Esophagus muscularis mucosa (tissue), 4 donors: ENCODE measurements at places on chromosomes 11 and 22. TPM values are rescaled to one million over a fixed set of nuclear protein-coding genes. Genes with fewer than 3 reads are reported as not detected.

DNA sequence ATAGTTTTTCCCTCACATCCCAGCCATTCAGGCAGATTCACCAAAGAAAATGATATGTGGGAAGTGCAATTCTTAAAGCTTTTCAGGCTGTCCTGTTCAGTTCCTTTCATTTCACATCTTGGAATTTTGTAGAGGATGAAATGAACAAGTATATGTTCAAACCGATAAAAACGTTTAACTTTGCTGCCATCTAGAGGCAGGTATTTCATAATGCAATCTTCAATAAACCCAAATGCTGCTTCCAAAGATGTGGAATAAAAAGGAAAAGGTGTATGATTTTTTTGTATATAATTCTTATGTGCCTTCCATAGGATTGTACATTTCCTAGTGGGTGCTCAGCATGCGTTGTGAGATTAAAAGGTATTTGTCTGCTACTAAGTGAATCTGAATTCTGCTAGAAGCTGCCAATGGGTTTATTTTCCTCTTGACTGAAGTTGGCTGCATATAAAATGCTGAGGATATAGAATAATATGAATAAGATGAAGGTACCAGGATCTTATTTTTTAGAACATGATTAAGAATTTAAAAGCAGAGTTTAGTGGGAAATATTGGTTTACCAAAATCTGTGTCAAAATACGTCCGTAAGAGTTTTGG, 199.3 kb downstream of the PGR start:
- no peaks in the 10 kb centered on the region for H3K36me3 ChIP-seq
- H3K27me3 ChIP-seq = no peaks in the 10 kb centered on the region
- no peak overlapping the region for H3K4me3 ChIP-seq
- no peak overlapping the region for H3K27ac ChIP-seq
- no peak for DNase-seq

GRCh38 chr11:76207642-76208401, 1.5 kb upstream of the WNT11 start:
- H3K4me3 ChIP-seq = peak overlapping the region; percentile 63
- peak overlapping the region; percentile 70 for H3K27ac ChIP-seq
- peaks cover 55% of the 10 kb centered on the region for H3K4me1 ChIP-seq
- H3K36me3 ChIP-seq = no peaks in the 10 kb centered on the region
- H3K27me3 ChIP-seq = no peaks in the 10 kb centered on the region

- no peak overlapping the region for H3K27ac ChIP-seq
- no peak for DNase-seq
- H3K4me3 ChIP-seq = no peak overlapping the region
- H3K27me3 ChIP-seq = no peaks in the 10 kb centered on the region
Measured at GRCh38 chr22:24067587-24068376, 56.7 kb downstream of the CABIN1 start.

DNA sequence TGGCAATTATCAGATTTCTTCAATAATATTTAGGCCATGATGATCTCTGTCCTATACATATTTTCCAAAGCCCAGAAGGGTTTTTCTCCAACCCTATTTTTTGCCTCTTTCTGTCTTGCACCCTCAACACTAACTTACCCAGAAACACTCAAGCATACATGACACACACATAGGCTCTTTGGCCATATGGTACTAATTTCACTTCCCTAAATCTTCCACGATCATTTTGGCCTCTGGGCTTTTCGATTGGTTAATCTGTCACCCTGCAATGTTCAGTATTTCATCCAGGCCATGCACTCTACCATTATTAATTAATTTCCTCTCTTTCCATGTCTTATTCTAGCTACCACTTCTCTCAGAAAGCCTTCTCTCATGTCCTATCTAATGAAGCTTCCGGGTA, 59.8 kb downstream of the LUZP2 start:
- no peak for DNase-seq
- no peak overlapping the region for H3K4me3 ChIP-seq
- H3K27ac ChIP-seq = no peak overlapping the region
- H3K27me3 ChIP-seq = no peaks in the 10 kb centered on the region

DNA sequence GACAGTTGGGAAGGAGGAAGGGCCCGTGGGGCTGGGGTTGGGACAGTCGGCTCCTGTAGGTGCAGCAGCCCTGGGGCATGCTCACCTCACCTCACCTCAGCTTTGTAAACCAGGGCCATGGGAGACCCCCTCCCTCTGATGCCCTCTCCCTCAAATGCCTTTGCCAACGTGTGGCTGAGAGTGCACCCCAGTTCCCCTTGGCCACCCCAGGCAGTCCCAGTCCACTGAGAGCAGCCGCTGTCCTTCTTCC, 4.2 kb upstream of the NEAT1 start:
- no peaks in the 10 kb centered on the region for H3K27me3 ChIP-seq

GRCh38 chr22:23557467-23557866, 22.6 kb downstream of the IGLL1 start:
- H3K36me3 ChIP-seq = no peaks in the 10 kb centered on the region
- no peak for DNase-seq
- H3K4me1 ChIP-seq = no peaks in the 10 kb centered on the region
- no peak overlapping the region for H3K27ac ChIP-seq
- H3K27me3 ChIP-seq = no peaks in the 10 kb centered on the region

DNA sequence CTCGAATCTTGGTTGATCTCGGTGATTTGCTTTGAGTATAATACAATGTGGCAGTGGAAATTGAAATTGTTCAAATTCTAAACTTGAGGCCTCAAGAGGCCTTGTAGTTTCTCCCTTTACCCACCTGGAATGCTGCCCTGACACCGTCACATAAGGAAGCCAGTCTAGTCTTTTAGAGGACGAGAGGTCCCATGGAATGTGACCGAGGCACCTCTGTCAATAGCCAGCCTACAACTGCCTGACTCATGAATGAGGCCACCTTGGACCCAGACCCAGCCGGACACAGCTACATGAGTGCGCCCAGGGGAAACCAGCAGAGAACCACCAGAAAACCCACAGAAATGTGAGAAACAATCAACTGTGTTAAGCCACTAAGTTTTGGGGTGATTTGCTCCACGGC, 52.5 kb downstream of the RPL27A start:
- H3K27me3 ChIP-seq = no peaks in the 10 kb centered on the region
- no peaks in the 10 kb centered on the region for H3K36me3 ChIP-seq
- H3K4me3 ChIP-seq = no peak overlapping the region
- H3K4me1 ChIP-seq = peaks cover 60% of the 10 kb centered on the region
- DNase-seq = no peak

DNA sequence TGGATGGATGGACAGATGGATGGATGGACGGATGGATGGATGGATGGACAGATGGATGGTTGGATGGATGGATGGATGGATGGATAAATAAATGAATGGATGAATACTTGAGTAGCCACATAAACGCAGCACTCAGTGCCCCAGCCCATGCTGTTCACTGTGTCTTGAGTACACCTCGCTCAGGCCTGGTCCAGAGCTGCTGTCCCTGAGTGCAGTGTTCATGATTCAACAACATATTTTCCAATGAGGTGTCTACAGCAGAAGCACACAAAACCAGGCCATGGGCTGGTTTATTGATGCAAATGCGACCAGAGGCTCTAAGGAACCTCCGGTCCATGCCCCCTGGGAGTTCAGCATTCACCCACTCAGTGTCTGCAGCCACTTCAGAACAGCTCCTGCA, 584.3 kb downstream of the BRD1 start:
- no peaks in the 10 kb centered on the region for H3K36me3 ChIP-seq
- no peaks in the 10 kb centered on the region for H3K4me1 ChIP-seq
- no peak overlapping the region for H3K4me3 ChIP-seq
- no peak overlapping the region for H3K27ac ChIP-seq

GRCh38 chr11:44659641-44660040, 67.1 kb upstream of the TSPAN18 start:
- no peak for DNase-seq
- H3K36me3 ChIP-seq = no peaks in the 10 kb centered on the region
- no peak overlapping the region for H3K4me3 ChIP-seq
- peaks cover 15% of the 10 kb centered on the region for H3K4me1 ChIP-seq
- no peaks in the 10 kb centered on the region for H3K27me3 ChIP-seq

- peak overlapping the region; percentile 66 for H3K27ac ChIP-seq
- no peaks in the 10 kb centered on the region for H3K27me3 ChIP-seq
- H3K4me1 ChIP-seq = peaks cover 32% of the 10 kb centered on the region
- no peak overlapping the region for H3K4me3 ChIP-seq
- DNase-seq = no peak
Measured at GRCh38 chr11:120546312-120547205, 35.0 kb downstream of the GRIK4 start.

DNA sequence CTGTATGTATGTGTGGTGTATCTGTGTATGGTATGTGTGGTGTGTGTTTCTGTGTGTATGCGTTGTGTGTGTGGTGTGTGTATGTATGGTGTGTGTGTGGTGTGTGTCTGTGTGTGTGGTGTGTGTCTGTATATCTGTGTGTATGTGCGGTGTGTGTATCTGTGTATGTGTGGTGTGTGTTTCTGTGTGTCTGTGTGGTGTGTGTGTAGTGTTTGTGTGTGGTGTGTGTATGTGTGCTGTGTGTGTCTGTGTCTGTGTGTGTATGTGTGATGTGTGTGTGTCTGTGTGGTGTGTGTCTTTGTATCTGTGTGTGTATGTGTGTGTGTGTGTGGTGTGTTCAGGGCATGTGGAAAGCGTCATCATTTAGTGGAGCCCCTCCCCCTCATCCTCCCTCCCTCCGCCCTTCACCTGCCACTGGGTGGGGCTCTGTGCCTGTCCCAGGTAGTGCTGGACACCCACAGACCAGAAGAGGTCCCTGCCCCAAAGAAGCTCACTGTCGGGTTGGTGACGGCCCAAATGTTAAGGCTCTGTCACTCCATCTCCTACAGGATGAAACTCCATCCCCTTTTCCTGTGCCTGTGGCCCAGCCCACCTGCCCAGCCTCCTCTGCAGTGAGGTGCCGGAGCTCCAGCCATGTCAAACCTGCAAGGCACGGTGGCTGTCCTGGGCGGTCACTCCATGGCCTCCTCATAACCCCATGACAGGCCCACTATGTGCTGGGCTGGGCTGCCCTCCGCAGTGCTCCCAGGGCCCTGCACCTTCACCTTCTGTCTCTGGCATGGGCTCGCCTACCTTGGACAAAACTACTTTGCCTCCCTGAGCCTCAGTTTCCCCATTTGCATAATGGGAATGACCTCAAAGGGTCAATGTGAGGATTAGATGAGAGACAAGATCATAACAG, 23.4 kb upstream of the SHISAL1 start:
- peaks cover 1% of the 10 kb centered on the region for H3K27me3 ChIP-seq
- H3K36me3 ChIP-seq = no peaks in the 10 kb centered on the region
- H3K27ac ChIP-seq = no peak overlapping the region

GRCh38 chr11:17673951-17674350, 45.4 kb upstream of the MYOD1 start:
- H3K27me3 ChIP-seq = no peaks in the 10 kb centered on the region
- no peak overlapping the region for H3K27ac ChIP-seq

- H3K27ac ChIP-seq = peak overlapping the region; percentile 79
- DNase-seq = no peak
- H3K4me3 ChIP-seq = peak overlapping the region; percentile 53
- H3K27me3 ChIP-seq = no peaks in the 10 kb centered on the region
Measured at GRCh38 chr11:69442807-69443137, 38.7 kb upstream of the LINC01488 start.

DNA sequence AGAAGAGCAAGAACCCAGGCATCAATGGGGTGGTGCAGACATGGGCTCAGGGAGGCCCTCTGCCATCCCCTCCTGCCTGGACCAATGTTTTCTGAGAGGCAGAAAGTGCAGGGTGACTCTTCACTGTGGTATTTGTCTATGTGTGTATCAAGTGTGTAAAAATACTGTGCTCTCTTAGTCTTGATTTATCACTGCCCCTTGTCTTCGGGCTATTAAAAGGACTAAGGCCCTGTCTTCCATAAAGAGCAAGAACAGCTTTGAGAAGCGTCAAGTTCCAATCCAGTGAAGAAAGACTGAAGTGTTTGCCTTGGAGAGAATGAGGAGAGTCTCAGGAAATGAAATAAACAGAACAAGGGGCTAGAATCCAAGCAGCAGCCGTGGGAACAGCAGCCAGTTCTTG, 14.4 kb downstream of the PRSS23 start:
- no peaks in the 10 kb centered on the region for H3K27me3 ChIP-seq
- H3K4me3 ChIP-seq = no peak overlapping the region
- H3K4me1 ChIP-seq = peaks cover 7% of the 10 kb centered on the region
- peak overlapping the region; percentile 36 for H3K27ac ChIP-seq
- no peak for DNase-seq

- no peaks in the 10 kb centered on the region for H3K27me3 ChIP-seq
- no peak for DNase-seq
- peaks cover 48% of the 10 kb centered on the region for H3K4me1 ChIP-seq
- H3K4me3 ChIP-seq = no peak overlapping the region
- no peaks in the 10 kb centered on the region for H3K36me3 ChIP-seq
- peak overlapping the region; percentile 87 for H3K27ac ChIP-seq
Measured at GRCh38 chr11:65560555-65561418, 2.6 kb upstream of the LTBP3 start.

GRCh38 chr11:9022961-9023680, 19.3 kb upstream of the NRIP3 start:
- H3K27ac ChIP-seq = no peak overlapping the region
- H3K4me1 ChIP-seq = peaks cover 9% of the 10 kb centered on the region
- no peaks in the 10 kb centered on the region for H3K36me3 ChIP-seq
- no peak for DNase-seq

DNA sequence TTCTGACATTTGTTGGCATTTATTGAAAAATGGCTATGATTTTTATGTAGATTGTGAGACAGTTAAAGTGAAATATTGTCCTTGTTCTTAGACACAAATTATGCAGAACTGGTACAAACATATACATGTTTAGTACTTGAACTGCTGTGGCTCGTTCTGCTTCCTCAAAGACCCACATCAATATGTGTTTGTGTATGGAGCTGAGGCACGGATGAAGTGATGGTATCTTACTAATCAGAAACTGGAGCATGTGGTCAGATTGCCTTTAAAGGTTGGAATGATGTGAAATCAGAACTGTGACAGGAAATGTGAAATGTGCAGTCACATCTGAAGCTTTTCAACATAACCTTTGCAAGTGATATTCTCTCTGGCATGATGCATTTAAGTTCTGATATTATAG, 130.4 kb downstream of the NAV2 start:
- no peaks in the 10 kb centered on the region for H3K27me3 ChIP-seq
- H3K27ac ChIP-seq = no peak overlapping the region
- peaks cover 43% of the 10 kb centered on the region for H3K4me1 ChIP-seq
- H3K4me3 ChIP-seq = no peak overlapping the region
- peaks cover 6% of the 10 kb centered on the region for H3K36me3 ChIP-seq

Gene DEUP1
- total RNA-seq = not detected

Gene FAT3
- total RNA-seq = 15.5 TPM

Gene CCDC81
- 2.9 TPM for total RNA-seq

Gene DCHS1
- total RNA-seq = 30.5 TPM

Gene DPP3
- total RNA-seq = 33.3 TPM

Gene PVALB
- total RNA-seq = not detected

Gene SLC22A6
- total RNA-seq = not detected

Gene CTSW
- total RNA-seq = 2.7 TPM

Gene ROBO3
- 9.1 TPM for total RNA-seq
